ENCODE measurements at places on chromosomes 12 and 14.

GRCh38 chr12:5904969-5905368 lies 40.1 kb downstream of the ANO2 start:
- no peak for DNase-seq
- no peak overlapping the region for H3K27ac ChIP-seq
- no peaks in the 10 kb centered on the region for H3K36me3 ChIP-seq
- H3K27me3 ChIP-seq = peaks cover 12% of the 10 kb centered on the region
- H3K4me1 ChIP-seq = peaks cover 16% of the 10 kb centered on the region
- no peak overlapping the region for H3K4me3 ChIP-seq

- no peaks in the 10 kb centered on the region for H3K36me3 ChIP-seq
- H3K4me3 ChIP-seq = no peak overlapping the region
These were observed 51.8 kb downstream of the SMUG1 start for GRCh38 chr12:54136844-54137580.

- H3K4me3 ChIP-seq = no peak overlapping the region
- H3K27ac ChIP-seq = no peak overlapping the region
- H3K36me3 ChIP-seq = no peaks in the 10 kb centered on the region
- no peak for DNase-seq
These were observed 208.5 kb downstream of the SLC41A2 start for GRCh38 chr12:104749545-104749944.

DNA sequence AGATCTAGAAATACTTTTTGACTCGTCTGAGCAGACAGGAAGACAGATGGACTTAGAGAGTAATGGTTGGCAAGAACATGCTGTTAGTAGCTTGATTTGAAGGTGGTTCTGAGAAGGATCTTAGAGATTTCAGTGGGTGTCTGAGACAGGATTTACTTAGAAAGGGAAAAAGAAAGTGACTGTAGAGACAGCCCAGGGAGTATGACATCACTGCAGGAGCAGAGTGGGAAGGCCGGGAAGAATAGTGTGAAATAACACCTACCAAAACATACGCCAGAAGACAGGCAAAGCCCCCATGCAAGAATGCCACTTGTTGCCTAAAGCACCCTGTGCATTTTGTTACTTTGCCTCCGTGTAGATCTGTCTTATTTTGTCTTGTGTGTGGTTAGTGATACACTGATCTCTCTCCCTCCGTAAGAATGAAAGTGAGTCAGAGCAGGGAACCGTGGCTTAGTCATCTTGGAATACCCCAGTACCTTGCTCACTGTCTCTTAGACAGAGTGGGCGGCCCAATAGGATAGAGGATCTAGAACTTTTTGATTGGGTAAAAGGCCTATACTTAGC lies 161.3 kb upstream of the IFNG-AS1 start:
- H3K4me3 ChIP-seq = no peak overlapping the region
- no peaks in the 10 kb centered on the region for H3K36me3 ChIP-seq
- DNase-seq = no peak
- H3K27me3 ChIP-seq = no peaks in the 10 kb centered on the region
- H3K4me1 ChIP-seq = peaks cover 3% of the 10 kb centered on the region

DNA sequence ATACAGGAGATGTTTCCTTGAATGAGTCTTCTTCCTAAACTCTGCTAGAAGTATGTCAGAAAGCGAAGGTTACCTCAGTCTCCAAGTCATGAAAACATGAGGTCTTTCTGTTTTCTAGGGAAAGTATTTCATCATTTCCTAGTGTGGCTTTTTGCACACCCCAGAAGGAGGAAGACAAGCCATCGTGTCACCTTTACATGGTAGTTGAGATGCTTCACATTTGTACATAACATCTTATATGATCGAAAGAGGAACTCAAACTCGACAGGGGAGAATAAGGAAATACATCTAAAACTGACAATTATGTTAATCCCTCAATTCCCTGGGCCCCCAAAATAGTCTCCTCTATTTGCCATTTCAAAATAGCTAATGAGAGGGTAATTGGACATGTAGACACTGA lies 214.1 kb upstream of the PLEKHG7 start:
- H3K27me3 ChIP-seq = no peaks in the 10 kb centered on the region
- DNase-seq = no peak
- H3K36me3 ChIP-seq = peaks cover 8% of the 10 kb centered on the region
- H3K27ac ChIP-seq = no peak overlapping the region
- no peak overlapping the region for H3K4me3 ChIP-seq
